T-helper 17 cell (primary cell): ENCODE measurements at places on chromosomes 1 and 21.

DNA sequence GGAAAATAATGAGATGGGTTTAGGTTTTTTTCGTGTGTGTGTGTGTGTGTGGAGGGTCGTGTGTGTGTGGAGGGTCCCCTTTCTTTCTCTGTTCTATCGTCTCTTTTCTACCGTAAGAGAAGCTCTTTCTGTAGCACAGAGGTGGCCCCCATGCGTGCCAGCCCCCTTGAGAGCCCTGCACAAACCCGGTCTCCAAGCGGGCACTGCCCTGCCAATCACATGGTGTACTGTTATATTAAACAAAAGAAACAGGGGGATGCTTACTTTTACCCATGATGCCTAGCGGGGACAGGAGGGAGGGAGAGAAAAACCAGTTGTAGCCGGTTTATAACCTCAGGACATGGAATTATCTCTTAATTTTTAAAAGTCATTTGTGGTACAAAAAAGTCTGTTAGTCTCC is 41.0 kb downstream of the GATAD2B start:
- no peak for DNase-seq

- DNase-seq, result no peak
Measured at GRCh38 chr1:60895701-60896100, 186.7 kb upstream of the NFIA start.

- DNase-seq, result no peak
Measured at GRCh38 chr1:187038784-187039183, 210.0 kb downstream of the PLA2G4A start.

DNA sequence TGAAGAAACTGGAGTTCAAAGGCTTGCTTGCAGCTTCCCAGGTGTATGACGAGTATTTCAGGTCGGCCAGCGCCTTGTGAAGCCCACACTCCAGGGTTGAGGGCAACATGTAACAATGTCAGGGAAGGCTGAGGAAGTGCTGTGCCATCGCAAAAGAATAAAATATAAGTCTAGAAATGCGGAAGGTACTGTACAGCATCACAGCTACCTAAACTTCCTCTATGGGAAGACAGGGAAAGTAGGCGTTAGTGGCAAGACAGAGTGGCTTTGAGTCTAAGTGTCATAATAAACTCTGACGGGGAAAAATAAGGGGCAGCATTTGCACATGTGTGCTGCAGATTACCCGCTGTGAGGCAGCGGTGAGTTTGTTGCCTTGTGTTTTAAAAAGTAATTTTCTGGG is 28.9 kb downstream of the DOP1B start:
- no peak for DNase-seq

DNA sequence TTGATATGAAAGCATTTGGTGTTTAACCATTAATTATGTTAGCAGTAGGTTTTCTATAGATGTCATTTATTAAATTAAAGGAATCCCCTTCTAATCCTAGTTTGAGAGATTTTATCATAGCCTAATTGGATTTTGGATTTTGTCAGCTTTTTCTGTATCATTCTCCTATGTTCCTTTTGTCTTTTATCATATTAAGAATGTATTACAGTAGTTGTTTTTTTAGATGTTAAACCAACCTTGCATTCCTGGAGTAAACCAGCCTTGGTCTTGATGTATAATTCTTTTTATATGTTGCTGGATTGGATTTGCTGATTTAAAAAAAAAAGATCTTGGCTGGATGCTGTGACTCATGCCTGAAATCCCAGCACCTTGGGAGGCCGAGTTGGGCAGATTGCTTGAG is 5.6 kb downstream of the SETDB1 start:
- no peak for DNase-seq

DNA sequence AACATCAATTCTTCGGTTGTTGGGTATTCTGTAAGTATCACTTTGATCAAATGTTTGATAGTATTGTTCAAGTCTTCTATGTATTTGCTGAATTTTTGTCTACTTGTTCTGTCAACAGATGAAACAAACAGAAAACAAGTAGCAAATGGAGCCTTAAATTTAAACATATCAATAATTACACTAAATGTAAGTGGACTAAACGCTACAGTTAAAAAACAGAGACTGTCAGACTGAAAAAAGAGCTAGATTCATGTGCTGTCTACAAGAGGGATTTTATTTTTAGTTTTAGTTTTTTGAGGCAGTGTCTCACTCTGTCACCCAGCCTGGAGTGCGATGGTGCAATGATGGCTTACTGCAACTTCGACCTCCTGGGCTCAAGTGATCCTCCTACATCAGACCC is 10.7 kb upstream of the RAD54L start:
- DNase-seq, result no peak

DNA sequence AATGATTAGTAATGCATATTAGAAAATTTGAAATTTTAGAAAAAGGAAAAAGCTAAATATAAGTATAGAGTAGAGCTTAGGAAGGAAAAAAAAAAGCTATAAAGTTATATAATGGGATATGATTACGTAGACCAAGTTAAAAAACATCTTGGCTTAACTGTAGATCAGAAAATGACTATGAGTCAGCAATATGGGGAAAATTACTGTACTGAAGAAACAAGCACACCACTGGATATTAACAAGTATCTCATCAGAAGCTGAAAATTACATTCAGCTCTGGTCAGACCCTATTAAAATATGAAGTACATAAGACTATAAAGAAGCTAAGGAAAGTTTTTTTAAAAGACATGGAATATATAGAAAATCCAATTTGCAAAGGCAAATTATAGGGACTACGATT is 19.5 kb downstream of the DNAJC8 start:
- no peak for DNase-seq

DNA sequence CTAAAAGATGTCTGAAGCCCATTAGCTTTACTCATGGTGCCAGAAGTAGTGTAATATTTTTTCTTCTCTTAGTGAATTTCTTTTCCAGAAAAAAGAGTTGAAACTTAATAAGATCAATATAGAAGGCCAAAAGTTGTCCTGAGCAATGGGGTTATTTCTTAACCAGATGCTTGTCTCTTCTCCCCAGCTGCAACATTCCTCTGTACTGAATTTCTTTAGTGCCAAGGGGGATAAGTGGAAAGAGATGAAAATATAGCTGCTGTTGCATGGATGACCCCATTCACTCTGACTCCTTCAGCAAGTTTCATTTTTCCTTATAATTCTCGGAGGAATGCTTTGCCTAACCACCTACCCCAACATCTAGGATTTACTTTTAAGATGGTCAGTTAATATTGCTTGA is 675.0 kb downstream of the USP25 start:
- no peak for DNase-seq

DNA sequence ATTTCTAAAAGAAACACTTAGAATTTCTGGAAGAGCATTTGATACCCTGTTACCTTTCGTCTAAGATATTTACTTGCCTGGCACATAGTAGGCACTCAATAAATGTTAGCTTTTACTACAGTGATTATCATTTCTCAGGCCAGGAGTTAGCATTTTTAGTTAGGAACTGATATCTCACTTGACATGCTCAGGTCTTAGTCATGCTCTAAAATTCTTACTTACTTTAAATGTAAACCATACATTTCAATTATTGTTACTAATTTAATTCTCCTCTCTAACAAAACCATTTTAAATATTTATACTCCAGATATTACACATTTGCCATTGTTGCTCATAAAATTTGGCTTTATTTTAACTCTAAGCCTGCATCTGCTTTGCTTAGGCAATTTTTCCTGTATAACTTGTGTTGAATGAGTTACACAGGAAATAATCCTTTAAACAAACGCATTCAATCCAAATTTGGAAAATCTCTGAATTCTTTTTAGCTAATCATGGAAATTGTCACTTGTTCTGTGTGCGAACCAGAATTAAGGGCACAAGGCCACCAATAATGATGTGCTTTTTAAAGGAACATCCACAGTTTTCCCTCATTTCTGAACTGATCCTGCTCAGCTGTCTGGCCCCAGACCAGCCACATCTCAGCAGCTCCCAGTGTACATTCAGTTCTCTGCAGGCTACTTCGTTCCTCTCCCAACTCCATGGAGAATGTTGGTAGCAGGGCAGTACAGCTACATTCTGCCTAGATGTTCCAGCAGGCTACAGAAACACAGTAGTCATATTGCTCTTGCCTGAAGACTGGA is 15.6 kb downstream of the NIBAN1 start:
- DNase-seq, result no peak

- peak; percentile 22 for DNase-seq
Measured at GRCh38 chr1:66725885-66726665, 26.2 kb upstream of the DYNLT5 start.

DNA sequence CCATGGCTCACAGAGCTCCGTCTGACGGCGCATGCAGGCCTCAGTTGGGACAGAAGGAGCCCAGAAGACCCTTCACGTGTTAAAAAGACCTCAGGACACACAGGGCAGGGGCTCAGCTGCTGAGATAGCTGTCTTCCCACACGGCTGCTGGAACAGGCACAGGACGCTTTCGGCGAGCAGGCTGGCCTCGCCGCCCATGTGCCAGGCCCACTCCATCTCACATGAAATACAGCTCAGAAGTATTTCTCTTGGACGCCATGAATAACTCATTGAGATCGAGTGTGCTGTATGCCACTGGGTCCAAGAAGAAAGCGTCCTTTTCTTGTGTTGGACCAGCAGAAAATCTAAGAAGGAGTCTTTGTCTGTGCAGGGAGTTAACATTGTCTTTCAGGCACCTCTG is 69.6 kb downstream of the SIM2 start:
- DNase-seq, result no peak

DNA sequence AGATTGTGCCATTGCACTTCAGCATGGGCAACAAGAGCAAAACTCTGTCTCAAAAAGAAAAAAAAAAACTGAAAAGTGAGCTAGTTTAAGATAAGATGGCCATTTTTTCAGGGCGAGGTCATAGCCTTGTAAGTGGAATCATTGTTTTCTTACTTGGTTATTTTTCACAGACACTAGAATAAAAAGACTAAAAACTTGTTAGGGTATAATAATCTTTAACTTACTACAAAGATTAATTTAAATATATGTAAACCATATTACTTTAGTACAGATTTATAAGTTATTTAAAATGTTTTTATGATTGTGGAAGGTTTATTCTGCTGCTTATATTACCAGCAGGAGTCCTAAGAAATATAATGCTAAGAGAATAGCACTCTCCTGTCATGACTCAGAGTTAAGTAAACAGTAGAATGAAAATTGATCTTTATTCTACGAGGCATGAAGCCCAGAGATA is 23.5 kb downstream of the ANGPTL1 start:
- DNase-seq, result no peak

- DNase-seq, result peak; percentile 70
Measured at GRCh38 chr1:1629430-1630190, 2.4 kb upstream of the MMP23B start.

- DNase-seq, result no peak
Measured at GRCh38 chr1:153488731-153489130, 28.3 kb upstream of the S100A7 start.

DNA sequence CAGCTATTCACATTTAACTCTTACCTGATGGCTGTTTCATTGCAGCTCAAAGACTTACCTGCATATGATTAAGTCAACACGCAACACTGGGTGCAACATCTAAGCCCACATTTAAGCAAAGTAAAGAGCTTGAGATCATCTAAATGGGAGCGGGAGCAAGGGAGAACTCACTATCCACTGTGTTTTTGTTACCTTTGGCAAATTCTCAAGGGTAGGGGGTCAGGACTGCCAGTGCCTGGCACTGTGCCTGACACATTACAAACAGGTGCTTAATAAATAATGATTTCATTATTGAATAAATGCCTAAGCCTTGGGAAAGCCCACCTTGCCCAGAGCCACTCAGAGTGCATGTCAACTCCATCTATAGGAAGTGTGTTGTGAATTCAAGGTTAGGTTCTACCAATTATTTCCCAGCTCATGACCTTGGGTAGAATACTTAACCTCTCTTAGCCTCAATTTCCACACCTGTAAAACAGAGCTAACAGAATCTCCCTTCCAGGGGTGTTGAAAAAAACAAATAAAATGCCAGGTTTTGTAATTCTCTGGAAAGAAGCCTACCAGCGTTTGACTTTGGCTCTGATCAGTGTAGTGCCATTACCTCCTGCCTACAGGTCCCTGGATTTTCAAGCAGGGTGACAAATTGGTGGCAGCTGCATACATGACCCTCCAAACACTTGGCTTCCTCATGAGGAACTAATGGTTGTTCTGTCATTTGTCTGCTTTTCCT is 109.7 kb downstream of the TGFBR3 start:
- DNase-seq, result no peak
